NCI-H510A (cell line): ENCODE measurements at places on chromosomes 12 and 14.

- DNase-seq, result no peak
Measured at GRCh38 chr14:39704594-39704993, 272.4 kb upstream of the FBXO33 start.

GRCh38 chr12:126588586-126589249 is 1523.5 kb downstream of the AACS start:
- no peak for DNase-seq

GRCh38 chr12:123251403-123252076 is 18.3 kb downstream of the MTRFR start:
- no peak for DNase-seq

- DNase-seq, result no peak
Measured at GRCh38 chr14:35435177-35435576, 30.6 kb upstream of the NFKBIA start.

GRCh38 chr12:121581686-121582429 is 1.0 kb upstream of the KDM2B start:
- DNase-seq, result no peak

- DNase-seq, result no peak
Measured at GRCh38 chr12:71155225-71155624, 2.6 kb downstream of the TSPAN8 start.

GRCh38 chr12:89070603-89071002 is 281.7 kb downstream of the DUSP6 start:
- no peak for DNase-seq

GRCh38 chr12:96241846-96242256 is 47.7 kb downstream of the ELK3 start:
- no peak for DNase-seq
